ENCODE measurements at places on chromosomes 6 and 20.

DNA sequence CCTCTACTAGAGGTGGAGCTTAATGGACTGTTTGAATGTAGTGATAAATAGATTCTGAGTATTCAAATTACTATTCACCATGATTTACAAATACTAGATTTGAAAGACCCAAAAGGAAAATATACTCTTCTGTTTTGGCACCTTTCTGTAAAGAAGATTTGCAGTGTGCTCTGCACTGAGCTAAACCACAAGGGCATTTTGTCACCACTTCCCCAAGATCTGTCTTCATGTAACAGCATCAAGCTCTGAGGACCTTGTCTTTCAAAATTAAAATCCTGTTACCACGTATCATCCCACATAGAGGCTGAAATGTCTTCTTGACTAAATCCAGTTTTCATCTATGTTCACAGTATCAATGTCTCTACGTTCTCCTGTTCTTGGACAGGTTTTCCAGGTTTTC is 3.3 kb upstream of the PGK2 start:
- DNase-seq = no peak

GRCh38 chr6:44410363-44410762 is 22.9 kb downstream of the CDC5L start:
- DNase-seq = no peak

- no peak for DNase-seq
These were observed 13.5 kb upstream of the BMP5 start for GRCh38 chr6:55888917-55889316.

GRCh38 chr6:160766989-160767646 is 65.1 kb downstream of the PLG start:
- peak; percentile 35 for DNase-seq

- no peak for DNase-seq
These were observed 57.6 kb downstream of the PLCB4 start for GRCh38 chr20:9126527-9126926.

DNA sequence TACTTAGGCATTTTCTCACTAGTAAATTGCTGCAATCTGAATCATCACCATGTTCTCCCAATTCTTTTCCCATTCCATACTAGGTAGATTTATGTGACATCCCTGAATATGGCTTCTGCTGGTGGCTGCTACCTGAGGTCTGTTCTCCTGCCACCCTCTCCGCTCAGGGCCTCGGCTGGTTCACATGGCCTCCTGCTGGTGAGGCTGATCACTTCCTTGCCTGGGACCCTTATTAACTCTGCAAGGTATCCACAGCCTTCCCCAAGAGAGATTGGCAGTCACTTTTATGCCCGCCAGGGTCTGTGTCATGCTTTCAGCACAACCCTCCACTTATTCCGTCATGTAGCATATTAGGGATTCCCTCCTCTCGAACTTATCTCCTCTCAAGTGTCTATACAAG is 424.5 kb upstream of the FLRT3 start:
- DNase-seq = no peak

DNA sequence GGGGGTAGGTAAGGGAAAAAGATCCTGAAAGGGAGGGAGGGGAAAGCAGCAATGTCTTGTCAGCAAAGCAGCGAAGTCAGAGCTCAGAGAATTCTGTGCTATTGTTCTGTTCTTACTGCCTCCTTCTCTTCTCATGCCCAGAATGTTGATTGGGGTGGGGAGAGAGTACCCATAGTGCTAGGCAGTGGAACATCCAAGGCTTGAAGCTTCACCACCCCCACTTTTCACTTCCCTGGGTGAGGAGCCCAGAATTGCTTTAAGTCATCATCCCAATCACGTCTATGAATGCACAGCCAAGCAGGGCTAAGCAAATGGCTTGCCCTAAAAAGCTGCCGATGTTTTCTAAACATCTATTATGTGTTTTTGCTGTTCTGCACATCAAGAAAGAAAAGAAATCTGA is 16.5 kb downstream of the REPS1 start:
- no peak for DNase-seq

DNA sequence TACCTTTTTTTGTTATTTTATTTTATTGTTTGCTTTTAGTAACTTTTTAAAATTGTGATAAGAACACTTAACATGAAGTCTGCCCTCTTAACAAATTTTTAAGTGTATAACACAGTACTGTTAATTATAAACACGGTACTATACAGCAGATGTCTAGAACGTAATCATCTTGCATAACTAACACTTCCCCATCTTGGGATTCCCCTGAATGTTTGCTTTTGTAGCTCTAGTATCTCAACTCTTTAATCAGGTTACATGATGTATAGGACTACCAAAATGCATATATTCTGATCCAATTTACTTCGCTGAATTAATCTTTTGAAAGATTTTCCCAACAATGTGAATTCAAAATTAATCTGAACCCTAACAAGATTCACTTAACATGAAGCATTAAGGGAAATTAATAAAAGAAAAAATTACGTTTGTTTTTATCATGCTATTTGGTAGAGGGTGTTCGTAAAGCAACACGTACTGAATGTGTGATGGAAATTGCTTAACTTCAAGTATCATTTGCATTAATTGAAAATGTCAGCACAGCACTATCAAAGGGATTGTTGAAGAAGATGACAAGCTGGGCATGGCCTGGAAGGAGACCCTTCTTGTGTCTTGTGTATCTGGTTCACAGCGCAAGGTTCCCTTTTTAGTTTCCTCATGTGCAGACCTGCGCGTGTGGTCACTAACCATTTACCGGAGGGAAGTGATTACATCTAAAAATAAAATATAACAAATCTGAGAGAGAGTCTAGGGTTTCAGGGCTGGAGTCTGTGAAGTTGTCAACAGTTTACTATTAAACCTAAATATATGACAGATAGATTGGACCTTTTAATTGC is 15.2 kb downstream of the COL19A1 start:
- DNase-seq = no peak

DNA sequence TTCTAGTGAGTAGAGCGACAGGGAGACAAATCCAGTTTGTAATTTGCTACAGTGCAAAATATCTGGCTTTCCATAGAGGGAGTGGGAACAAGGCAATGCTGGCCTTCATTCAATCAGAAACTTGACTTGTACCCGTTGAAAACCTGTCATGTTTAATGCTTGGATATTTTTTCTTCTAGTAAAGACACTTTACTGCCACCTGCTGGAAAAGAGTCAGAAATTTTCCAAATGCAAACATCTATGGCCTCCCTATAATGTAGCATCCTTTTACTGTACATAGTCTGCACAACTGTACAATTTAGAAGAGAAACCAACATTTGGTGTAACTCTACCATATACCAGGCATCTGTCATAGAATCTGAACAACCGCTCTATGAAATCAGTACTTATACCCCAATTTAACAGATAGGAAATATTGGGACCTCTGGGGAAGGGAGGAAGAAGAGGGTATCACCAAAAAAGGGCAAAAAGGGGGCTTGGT is 16.7 kb upstream of the TBC1D20 start:
- peak; percentile 65 for DNase-seq

All from fibroblast of the conjunctiva (primary cell).